ENCODE measurements at places on chromosomes 4 and X.

GRCh38 chr4:185925910-185926360 lies 113.9 kb upstream of the SORBS2 start:
- H3K4me1 ChIP-seq = peaks cover 5% of the 10 kb centered on the region
- no peaks in the 10 kb centered on the region for H3K27me3 ChIP-seq

DNA sequence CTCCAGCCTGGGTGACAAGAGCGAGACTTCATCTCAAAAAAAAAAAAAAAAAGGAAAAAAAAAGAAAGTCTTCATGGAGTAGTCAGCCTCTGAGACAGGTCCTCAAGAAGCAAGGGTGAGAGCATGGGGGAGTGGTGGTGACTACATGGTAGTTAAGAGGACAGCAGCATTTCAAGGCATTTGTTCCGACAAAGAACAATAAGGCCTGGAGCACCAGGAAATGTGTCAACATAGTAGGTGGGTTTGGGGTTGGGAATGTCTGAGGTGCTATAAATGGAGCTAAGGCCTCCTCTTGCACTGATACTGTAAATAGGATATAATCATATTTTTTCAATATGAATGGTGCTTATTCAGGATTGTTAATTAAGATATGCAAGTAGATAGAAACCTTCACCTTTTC lies 34.4 kb downstream of the GPR82 start:
- H3K36me3 ChIP-seq = no peaks in the 10 kb centered on the region
- no peak overlapping the region for H3K4me3 ChIP-seq
- no peak overlapping the region for H3K27ac ChIP-seq
- DNase-seq = no peak
- no peaks in the 10 kb centered on the region for H3K27me3 ChIP-seq

- peaks cover 6% of the 10 kb centered on the region for H3K36me3 ChIP-seq
- H3K4me3 ChIP-seq = no peak overlapping the region
- H3K4me1 ChIP-seq = no peaks in the 10 kb centered on the region
Measured at GRCh38 chr4:53314252-53314651, 51.6 kb downstream of the SCFD2 start.

DNA sequence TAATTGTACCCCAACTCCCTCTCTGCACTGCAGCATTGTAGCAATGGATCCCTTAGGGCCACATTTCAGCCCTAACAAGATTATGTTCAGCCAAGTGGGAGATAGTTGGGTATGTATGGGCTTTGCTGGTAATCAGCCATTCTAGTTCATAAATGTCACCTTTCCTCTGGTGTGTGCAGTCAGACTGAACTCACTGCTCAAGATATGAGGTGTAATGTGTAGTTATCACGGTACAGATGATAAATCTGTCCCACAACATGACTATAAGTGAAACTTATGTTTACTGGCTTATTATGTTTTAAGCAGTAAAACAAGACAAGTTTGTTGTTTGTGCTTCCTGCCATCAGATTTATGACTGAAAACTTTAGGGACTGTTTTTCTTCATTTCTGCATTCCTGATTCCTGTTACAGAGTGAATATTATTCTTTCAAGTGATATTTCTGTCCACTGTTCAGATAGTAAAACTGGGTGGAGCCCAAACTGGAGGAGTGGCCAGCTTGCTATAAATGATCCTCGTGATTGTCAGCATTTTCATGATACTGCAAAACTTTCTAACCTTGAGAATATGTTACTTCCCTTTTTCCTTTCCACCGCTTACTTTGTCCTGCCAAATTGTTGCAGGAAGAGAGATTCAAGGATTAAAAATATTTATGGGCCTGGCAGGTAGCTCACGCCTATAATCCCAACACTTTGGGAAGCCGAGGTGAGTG lies 44.9 kb downstream of the ANAPC4 start:
- H3K36me3 ChIP-seq = no peaks in the 10 kb centered on the region
- no peaks in the 10 kb centered on the region for H3K4me1 ChIP-seq
- no peak overlapping the region for H3K4me3 ChIP-seq
- H3K27me3 ChIP-seq = no peaks in the 10 kb centered on the region

- peaks cover 5% of the 10 kb centered on the region for H3K36me3 ChIP-seq
- no peak overlapping the region for H3K4me3 ChIP-seq
- H3K27me3 ChIP-seq = no peaks in the 10 kb centered on the region
Measured at GRCh38 chr4:2848449-2848848, 4.8 kb downstream of the ADD1 start.

GRCh38 chr4:7673121-7673520 lies 238.4 kb upstream of the PSAPL1 start:
- DNase-seq = no peak
- no peaks in the 10 kb centered on the region for H3K36me3 ChIP-seq
- H3K27ac ChIP-seq = no peak overlapping the region

- DNase-seq = peak; percentile 12
- H3K27me3 ChIP-seq = no peaks in the 10 kb centered on the region
- H3K4me3 ChIP-seq = no peak overlapping the region
- no peaks in the 10 kb centered on the region for H3K36me3 ChIP-seq
- H3K27ac ChIP-seq = no peak overlapping the region
Measured at GRCh38 chr4:107760281-107760947, 40.4 kb upstream of the PAPSS1 start.

DNA sequence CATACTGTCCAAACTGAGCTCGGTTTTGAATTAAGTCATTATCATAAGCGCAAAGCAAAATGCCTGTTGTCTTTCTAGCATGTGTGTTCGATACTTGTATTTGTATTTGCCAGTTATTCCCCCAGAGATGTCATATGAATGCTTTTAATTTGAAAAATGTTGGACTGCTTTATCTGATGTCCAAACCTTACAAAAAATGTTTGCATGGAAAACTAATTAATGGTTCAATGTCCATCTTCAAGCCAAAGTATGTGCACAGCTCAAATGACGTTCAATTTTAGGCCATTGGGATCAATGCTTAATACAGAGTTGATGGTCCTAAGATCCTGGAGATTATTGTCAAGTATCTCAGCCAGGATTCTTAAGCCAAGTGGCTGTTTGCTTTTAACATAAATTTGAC lies 17.2 kb upstream of the HPGDS start:
- no peak overlapping the region for H3K4me3 ChIP-seq
- H3K27ac ChIP-seq = no peak overlapping the region
- no peaks in the 10 kb centered on the region for H3K4me1 ChIP-seq
- H3K36me3 ChIP-seq = no peaks in the 10 kb centered on the region
- no peaks in the 10 kb centered on the region for H3K27me3 ChIP-seq
- no peak for DNase-seq

GRCh38 chr4:41425650-41426049 lies 112.3 kb upstream of the LIMCH1 start:
- no peak overlapping the region for H3K27ac ChIP-seq
- H3K27me3 ChIP-seq = no peaks in the 10 kb centered on the region
- no peaks in the 10 kb centered on the region for H3K36me3 ChIP-seq
- H3K4me1 ChIP-seq = peaks cover 40% of the 10 kb centered on the region
- no peak for DNase-seq

DNA sequence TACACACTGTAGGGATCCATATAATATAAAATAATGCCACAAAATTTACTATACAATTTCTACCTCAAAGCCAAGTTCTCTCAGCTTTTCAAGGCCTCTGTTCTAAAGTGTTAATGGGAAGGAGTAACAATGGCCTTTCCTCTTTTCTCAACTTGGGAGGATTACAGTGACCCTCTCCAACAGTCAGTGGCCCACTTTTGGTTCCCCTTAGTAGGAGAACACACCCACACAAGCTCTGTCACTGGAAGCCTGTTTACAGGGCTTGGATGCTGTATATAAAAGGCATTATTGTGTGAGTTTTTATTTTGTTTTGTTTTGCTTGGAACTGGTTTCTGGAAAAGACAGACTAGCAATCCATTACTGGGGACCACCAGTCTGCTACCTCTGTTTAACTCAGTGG lies 1.8 kb downstream of the ARHGEF6 start:
- no peaks in the 10 kb centered on the region for H3K27me3 ChIP-seq
- no peak for DNase-seq
- H3K4me1 ChIP-seq = peaks cover 5% of the 10 kb centered on the region
- no peaks in the 10 kb centered on the region for H3K36me3 ChIP-seq

DNA sequence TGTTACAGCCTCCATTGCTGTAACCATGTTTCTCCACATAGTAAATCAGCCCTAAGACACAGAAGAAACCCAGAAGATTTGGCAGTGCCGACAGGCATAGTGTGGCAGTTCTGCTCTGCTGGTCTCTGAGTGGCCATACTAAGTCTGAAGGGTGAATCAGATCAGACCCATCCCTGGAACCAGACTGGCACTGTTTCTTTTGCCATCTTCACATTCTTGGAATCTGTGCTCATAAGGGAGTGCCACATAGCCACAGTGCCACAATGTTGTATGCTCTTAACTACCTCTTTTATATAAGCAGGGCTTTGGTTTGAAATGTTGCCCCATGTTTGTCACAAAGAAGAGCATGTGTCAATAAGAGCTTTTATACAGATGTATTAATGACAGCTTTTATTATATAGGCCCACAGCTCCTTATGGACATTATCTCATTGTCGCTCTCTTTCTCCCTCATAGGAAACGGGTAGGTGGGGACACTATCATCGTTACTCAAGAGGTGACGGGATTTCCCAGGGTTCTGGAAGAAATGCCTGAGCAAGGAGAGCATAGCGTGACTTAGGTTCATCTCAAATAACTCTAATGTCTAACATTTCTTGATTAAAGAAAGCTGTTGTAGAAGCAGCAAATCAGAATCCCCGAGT lies 128.2 kb downstream of the CBR4 start:
- H3K27me3 ChIP-seq = no peaks in the 10 kb centered on the region
- peaks cover 70% of the 10 kb centered on the region for H3K4me1 ChIP-seq
- no peak for DNase-seq
- H3K4me3 ChIP-seq = no peak overlapping the region

GRCh38 chrX:26670521-26670920 lies 454.6 kb downstream of the MAGEB5 start:
- H3K4me3 ChIP-seq = no peak overlapping the region
- DNase-seq = no peak
- H3K27ac ChIP-seq = no peak overlapping the region

Measured in heart right ventricle (tissue), 16 donors.